Fibroblast of skin of scalp (primary cell): ENCODE measurements at places on chromosomes 11 and 22.

DNA sequence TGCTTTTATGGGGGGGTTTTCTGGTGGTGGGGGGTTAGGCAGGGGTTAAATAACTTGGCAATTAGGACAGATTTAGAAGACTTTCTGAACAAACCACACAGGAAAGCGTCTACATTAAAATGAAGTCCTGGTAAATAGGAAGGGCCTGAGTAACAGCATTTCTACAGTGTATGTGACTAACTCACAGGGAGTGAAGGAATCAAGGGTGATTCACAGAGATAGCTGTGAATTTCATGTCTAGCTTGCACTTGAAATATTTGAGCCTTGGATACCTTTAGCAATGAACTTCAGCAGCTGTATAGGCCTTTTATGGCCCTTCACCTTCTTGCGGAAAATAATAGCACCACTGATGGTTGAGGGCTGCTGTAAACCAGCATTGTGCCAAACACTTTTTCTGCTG, 26.1 kb upstream of the LDHA start:
- DNase-seq, result peak; percentile 24

- no peak for DNase-seq
Observed at GRCh38 chr11:110985547-110985946, 260.0 kb upstream of the POU2AF2 start.

- DNase-seq, result no peak
Observed at GRCh38 chr22:48448821-48449220, 1378.9 kb downstream of the BRD1 start.

DNA sequence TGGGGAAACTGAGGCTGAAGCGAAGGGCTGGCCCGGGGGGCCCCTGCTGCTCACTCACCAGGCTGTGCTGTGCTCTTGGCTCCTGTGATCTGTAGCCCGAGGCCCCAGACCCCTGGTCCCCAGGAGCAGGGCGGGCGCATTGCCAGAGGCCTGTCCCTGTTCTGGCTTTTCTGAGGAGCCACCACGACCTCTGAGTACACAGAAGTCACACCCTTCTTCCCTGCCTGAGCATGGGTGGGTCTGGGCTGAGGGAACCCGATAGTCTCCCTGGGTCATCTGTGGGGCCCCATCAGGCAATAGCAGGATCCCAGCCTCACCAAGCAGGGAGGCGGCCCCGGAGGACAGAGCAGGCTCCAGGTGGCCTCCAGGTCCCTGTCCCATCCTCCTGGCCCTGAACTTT, 5.1 kb downstream of the CASTOR1 start:
- DNase-seq, result no peak
